ENCODE measurements at places on chromosomes 2 and 18.

GRCh38 chr2:200399046-200399445, 92.6 kb downstream of the SPATS2L start:
- no peak for DNase-seq

DNA sequence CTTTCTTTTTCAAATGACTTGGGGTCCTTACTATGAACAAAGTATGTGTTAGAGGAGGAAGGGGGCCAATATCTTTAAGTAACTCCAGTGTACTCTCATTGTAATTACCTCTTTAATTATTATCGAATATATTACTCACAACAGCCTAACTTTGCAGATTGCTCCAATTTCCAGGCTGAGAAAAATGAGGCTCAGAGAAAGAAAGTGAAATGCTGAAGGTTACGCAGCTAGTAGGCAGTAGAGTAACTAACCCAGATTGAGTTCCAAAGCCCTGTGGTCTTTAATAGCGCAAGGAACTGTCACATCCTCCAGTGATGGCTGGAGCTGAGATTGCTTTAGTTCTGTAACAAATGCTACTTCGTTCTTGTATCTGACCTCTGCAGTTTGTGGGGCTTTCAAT, 2.2 kb upstream of the GYPC start:
- DNase-seq, result no peak

DNA sequence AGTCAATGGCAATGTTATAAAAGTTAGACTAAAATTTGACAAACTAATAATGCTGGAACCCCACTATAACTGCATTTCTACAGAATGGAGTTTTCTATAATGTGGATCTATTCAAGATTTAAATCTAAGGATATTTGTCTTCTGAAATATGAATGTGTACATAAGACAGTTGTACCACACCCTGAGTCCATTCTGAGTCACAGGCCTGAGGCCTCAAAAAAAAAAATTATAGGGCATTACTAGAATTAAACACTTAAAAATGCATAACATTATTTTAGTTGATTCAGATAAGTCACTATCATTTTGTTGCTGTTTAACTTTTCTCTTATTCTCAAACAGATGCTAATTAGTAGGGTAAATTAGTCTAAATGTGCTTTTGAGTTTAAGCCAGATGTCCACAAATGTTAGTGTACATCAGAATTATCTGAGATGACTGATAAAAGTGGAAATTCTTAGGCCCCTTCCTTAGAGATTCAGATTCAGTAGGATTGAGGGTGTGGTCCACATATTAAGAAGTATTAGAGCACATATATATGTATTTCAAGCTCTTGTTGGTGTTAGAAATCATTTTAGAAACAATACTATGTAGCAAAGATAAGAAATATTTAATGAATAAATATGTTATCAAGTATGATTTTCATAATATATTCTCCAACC, 42.4 kb upstream of the COL5A2 start:
- DNase-seq, result no peak

DNA sequence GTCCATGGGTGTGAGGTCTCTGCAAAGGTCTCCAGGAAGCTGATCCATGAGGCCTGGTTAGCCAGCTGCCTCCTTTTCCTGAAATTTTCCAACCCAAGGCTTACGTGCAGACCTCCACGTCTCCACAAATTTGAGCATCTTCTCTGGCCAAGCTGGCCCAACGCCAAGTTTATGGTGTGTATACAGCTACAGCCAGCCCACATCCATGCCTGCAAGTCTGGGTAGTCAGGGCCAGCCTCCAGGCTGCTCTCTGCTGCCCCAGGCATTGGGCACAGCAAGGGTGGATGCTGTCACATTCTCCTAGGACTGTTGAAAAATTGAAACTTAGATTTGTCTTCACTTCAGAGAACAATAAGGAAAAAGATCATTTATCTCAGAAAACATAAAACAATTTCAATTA, 525.5 kb upstream of the CHAC2 start:
- no peak for DNase-seq

- no peak for DNase-seq
These were observed 396.3 kb downstream of the IRS1 start for GRCh38 chr2:226403369-226403768.

DNA sequence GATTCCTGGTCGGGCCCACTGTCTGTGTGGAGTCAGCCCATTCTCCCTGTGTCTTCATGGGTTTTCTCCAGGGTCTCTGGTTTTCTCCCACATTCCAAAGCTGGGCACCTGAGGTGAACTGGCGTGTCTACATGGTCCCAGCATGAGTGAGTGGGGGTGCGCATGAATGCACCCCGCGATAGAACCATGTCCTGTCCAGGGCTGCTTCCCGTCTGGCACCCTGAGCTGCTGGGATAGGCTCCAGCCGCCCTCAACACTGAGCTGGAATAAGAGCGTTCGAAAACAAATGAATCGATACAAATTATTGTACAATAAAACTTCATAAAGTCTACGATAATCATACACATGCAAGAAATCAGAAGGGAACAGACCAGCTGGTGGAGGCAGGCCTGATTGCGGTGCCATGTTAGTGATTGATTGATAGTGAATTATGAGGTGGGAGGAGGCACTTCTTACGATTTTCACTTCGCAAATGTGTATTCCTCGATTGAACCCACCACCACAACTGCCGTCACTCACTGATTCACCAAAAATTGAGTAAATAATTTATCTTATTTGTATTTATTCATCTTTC, 186.6 kb downstream of the MGAT5 start:
- DNase-seq, result no peak

GRCh38 chr2:200577027-200577426, 8.8 kb upstream of the AOX1 start:
- DNase-seq, result no peak

GRCh38 chr2:120243211-120243610, 9.4 kb upstream of the RALB start:
- no peak for DNase-seq

DNA sequence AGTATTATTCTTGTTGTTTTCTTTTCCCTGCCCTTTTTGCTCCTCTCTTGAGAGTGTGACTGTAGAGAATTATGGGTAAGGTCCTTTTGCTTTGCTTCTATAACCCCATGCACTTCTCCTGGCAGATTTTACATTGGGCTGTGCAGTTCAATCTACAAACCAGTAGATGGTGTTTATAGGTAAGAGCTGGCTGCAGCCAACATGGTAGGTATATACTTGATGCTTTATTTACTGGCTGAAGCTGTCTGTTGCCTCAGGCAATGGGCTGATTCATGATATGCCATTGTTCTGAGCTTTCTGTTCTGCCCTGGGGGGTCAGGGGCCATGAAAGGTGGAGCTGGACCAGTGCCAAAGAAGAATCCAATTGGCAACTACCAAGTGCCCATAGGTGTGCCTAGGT, 48.3 kb upstream of the MYL1 start:
- DNase-seq, result no peak

GRCh38 chr18:44643004-44643403, 37.7 kb upstream of the SETBP1 start:
- no peak for DNase-seq

All from HEK293T (cell line).